ENCODE measurements at places on chromosomes 2 and 18.

DNA sequence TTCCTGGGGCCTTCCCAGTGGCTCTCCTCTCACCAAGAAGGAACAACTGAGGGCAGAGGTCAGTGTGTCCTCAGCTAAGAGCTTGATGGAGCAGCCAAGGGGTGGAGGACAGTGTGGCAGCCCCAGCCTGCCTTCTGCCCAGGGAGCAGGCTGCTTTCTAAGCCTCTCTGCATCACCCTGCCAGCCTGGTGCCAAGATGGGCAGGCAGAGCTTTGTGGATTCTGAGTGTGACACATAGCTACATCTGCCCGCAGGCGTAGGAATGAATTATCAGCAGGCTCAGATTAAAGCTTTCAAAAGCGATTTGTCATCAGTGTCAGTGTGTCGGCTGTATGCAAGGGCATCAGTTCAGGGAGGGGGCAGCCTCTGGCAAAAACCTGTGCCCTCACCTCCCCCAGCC is 8.7 kb downstream of the MAL start:
- no peak for DNase-seq

GRCh38 chr2:101843048-101843447 is 145.5 kb downstream of the MAP4K4 start:
- no peak for DNase-seq

- DNase-seq, result no peak
Observed at GRCh38 chr18:34959989-34960388, 81.2 kb upstream of the MAPRE2 start.

DNA sequence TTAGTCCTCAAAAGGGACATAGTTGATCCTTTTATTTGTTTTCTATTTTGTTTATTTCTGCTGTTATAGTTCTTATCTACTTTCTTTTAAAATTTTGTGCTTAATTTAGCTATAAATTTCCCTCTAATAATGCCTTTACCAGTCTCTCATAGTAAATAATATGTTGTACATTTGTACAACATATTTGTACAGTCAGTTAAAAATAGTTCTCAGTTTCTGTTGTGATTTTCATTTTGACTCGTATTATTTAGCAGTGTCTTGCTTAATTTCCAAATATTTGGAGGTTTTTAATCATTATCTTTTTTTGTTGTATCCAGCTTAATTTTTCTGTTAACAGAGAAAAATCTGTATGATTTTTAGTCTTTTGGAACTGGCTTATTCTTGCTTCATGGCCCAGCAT is 443.6 kb upstream of the TRIB2 start:
- DNase-seq, result no peak

DNA sequence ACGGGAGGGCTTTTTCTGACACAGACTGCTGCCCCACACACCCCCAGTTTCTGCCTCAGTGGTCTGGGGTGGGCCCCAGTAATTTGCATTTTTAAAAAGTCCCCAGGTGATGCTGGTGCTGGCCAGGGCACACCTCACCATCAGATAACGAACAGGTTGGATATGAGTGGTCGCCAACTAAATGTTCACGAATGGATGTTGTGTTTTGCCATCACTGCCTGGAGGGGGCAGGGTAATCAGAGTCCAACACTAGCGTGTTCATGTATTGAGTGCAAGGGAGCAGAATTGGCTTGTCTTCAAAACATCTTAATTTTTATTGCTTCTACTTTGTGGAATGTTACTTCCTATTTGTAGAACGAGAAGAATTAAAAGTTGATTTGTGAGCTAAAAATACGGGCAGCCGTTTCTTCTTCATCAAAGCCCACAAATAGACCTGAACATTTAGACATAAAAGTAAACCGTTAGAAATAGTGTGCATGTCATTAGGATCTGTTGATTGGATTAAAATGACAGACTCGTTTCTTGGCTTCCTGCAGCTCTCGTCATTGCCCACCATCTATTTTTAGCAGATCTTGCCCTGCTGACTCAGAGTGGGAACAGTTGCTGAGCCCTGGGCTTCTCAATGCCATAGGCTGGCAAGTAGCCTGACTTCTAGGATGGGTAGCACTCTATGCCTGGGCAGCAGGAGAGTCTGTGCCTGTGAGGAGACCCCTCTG is 45.2 kb downstream of the NCK2 start:
- peak; percentile 64 for DNase-seq
